ENCODE measurements at places on chromosomes 13 and 19. TPM values are rescaled to one million over a fixed set of nuclear protein-coding genes. Genes with fewer than 3 reads are reported as not detected.

ZNF575 gene
- total RNA-seq: 6.5 TPM

ZNF132 gene
- total RNA-seq: 4.6 TPM

WDR87 gene
- total RNA-seq: not detected

KLK4 gene
- total RNA-seq: 3.5 TPM

C19orf81 gene
- total RNA-seq: not detected

GFY gene
- not detected for total RNA-seq

C19orf67 gene
- 0.42 TPM for total RNA-seq

CBARP gene
- total RNA-seq: 0.50 TPM

MYH14 gene
- total RNA-seq: 455 TPM

GARIN5A gene
- total RNA-seq: 1.5 TPM

CNN1 gene
- total RNA-seq: 254 TPM

IRS2 gene
- total RNA-seq: 17.9 TPM

ZIK1 gene
- 0.95 TPM for total RNA-seq

CRB3 gene
- 106 TPM for total RNA-seq

ZNF709 gene
- total RNA-seq: 2.5 TPM

OR7D2 gene
- not detected for total RNA-seq

TNNT1 gene
- 0.70 TPM for total RNA-seq

SHISA2 gene
- total RNA-seq: 0.12 TPM

ZNF492 gene
- 0.08 TPM for total RNA-seq

CEACAM21 gene
- total RNA-seq: 1.5 TPM

REXO1 gene
- 41.9 TPM for total RNA-seq

MUC16 gene
- under 0.01 TPM for total RNA-seq
